ENCODE measurements at places on chromosomes 2 and 18.

DNA sequence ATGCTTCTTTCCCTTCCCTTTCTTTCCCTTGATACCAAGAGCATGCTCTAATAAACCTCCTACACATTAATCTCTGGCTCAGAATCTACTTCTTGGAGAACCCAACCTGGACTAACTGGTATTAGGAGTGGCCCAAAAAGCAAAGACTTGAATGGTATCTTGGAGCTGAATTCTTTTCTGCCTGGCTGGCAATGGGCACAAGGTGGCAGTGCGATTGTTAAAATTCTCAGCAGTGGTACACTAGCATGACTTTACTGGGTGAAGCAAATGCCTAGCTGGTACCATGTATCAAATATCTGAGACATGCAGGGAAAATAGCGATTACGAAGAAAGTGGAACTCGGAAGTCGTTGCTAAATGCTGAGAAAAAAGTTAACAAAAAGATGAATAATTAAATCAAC lies 376.1 kb downstream of the XIRP2 start:
- DNase-seq, result no peak

DNA sequence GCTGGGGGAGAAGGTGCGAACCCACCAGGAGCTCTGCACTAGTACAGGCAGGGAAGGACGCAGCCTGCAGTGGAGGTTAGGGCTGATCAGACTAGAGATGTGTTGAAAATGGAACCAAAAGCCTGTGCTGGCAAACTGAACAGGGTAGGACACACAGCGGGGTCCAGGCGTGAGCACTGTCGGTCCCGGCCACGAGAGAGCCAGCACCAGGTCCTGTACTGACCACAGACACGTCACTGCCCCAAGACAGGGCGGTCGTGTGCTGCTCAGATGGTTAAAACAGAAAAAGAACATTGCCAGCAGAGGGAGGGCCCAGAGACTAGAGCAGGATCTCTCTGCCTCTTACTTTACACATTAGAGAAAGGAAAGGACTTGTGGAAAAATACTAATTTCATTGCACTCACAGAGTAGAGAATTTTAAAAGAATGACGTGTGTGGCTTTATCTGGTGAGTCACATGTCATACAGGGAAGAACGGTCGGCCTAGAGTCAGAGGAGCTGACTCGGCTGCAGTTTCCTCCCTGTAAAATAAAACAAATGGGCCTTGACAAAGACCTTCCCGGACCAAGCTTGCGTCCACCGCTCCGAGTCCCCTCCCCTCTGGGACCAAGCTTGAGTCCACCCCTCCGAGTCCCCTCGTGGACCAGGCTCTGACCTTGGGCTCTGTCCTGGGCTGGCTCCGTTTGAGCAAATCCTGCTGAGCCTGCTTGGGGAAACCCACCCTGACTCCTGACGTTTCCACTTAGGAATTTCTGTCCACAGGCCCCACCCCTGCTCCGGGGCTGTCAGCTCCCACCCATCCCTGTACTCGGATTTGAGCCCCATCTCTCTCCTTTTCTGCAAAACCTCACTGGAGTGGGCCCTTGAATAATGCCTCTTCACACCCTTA lies 16.7 kb upstream of the ADI1 start:
- DNase-seq, result peak; percentile 68

DNA sequence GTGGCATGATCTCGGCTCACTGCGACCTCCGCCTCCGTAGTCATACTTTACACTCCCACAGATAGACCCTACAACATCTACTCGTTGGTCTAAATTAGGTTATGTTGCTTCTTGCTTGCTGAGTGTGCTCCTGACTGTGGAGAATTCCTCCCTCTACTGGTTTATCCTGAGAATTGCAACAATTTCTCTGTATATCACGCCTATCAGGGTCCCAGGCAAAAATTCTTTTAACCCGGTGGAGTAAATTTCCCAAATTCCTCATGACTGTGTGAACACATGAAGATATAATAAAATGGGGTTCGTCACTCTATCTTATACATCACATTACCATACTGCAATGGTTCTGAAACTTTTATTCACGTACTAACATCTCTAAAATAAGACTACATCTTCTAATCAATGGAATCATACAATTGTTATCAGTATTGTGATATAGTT lies 156.7 kb downstream of the EVA1A start:
- peak; percentile 7 for DNase-seq

- peak; percentile 74 for DNase-seq
Observed at GRCh38 chr2:25228848-25229278, 60.5 kb upstream of the POMC start.

- DNase-seq, result no peak
Observed at GRCh38 chr2:241061275-241061674, 40.8 kb downstream of the MTERF4 start.

DNA sequence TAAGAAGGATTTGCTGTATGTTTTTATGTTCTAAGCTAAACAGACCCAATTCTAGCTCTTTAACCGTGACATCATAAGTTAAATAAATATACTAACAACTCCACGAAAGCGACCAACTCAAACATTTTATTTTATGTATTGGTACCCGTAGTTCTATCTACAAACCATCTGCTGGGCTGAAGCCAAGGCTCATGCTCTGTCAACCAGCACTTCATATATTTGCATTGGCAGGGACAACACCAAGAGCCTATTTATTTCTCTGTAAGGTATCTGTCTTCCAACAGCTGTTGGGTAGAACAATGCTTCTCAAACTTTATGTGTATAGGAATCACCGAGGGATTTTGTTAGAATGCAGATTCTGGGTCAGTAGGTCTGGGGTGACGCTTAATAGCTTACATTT lies 64.5 kb downstream of the PID1 start:
- DNase-seq, result no peak

GRCh38 chr2:12490641-12491040 lies 226.1 kb upstream of the TRIB2 start:
- DNase-seq, result no peak

DNA sequence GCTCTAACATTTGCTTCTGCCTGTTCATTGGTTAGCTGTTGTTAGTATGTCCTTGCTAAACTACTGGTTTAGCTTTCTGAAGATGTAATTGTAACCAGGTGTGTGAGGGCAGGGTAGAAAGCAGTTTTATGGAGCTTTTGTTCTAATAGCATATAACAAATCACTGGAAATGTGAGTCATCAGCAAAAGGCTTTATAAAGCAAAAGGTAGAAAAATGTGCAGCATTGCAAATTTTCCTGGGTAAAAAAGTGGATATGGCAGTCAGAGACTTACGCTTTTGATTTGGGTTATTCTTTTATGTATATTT lies 85.3 kb downstream of the ZNF407 start:
- no peak for DNase-seq

GRCh38 chr2:162768656-162769055 lies 69.9 kb downstream of the KCNH7 start:
- no peak for DNase-seq

DNA sequence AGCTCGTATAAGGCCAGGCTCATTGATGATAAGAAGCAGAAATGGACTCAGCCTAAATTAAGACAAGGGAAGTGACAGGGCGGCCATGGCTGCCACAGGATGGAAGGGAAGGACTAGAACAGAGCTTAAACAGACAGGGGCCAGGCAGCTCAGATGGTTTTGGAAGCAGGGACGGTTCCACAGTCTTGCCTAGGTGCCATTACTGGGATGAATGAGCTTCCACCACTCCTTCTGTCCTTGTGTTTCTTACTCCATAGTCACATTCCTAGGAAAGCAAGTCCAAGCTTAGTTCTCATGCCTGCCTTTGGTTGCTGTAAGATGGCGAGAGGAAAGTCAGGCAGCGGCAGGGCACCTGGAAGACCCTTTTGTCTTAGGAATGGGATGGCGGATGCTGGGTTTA lies 11.9 kb downstream of the GNLY start:
- no peak for DNase-seq

GRCh38 chr18:38241736-38242135 lies 676.1 kb upstream of the CELF4 start:
- DNase-seq, result no peak

- DNase-seq, result no peak
Observed at GRCh38 chr18:2776601-2777000, 70.2 kb upstream of the EMILIN2 start.

DNA sequence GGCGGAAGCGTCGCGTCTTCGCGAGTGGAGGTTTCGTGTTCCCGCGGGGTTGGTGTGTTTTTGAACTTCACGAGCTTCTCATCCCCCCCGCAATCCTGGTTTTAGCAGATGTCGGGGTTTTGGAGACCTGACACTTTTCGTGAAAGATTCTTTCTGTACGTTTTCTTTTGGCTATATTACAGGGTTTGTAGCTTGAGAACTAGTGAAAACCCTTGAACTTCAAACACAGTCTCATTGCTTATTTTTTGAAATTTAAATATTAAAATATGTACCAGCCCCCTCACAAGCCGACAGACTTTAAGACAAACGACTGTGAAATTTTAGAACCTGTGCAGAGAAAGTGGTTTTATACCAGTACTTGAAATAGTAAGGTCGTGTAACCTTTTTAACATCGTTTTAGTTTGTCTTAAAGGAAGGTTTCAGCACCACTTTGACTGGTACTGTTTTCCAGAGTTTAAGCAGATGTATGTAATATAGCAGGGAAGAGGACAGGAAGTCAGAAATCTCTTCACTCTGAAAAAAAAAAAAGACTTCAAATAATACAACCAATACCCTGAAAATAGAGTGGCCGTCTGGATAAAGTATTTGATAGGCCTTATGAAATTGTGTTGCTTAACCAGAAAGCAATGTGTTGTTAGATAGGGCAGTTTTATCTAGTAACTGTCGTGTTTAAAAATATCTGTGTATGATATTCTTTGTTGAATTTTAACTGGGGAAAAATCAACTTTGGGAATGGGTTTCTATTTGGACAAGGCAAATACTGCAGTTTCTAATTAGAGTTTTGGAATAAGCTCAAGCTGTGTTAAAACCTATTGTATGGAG lies 1.4 kb downstream of the SPATS2L start:
- no peak for DNase-seq

GRCh38 chr2:224986477-224986876 lies 55.8 kb downstream of the DOCK10 start:
- no peak for DNase-seq

- no peak for DNase-seq
Observed at GRCh38 chr2:170218931-170219330, 41.0 kb downstream of the MYO3B start.

GRCh38 chr18:11520536-11520935 lies 88.9 kb upstream of the SLC35G4 start:
- DNase-seq, result no peak

DNA sequence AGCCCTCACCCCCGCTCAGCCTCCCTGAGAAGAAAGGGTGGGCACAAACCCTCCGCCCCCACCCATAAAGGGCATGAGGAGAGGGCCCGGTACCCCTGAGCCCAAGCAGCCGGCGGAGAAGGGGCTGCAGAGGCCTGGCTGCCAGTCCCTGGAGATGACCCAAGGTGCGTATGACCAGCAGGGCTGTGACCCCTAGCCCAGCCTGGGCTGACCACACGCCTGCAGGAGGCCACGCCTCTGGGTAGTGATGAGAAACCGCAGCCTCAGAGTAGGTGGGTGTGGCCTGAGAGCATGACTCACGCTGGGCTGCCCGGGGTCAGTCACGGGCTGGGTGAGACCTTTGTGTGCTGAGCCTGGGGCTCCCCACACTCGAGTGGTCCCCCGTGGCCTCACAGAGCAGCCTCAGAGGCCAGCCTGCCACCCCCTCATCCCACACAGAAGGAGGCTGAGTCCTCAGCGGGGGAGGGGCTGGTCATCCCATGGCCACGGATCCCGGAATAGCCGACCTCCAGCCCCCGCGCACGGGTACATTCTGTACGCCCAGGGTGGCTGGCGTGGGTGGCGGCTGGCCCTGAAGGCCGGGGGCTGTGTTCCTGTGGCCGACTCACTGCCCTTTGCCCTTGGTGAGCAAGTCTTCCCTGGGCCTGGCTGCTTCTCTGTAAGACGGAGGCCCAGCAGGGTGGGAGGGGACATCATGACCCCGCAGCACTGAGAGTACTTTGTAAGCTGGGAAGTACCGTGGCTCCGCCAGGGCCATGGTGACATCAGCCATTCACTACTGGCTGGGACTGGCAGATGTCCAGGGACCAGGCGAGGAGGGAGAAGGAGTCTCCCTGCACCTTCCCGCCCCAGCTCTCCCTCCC lies 110.8 kb upstream of the OTOS start:
- DNase-seq, result peak; percentile 90

- no peak for DNase-seq
Observed at GRCh38 chr2:120863661-120864320, 128.1 kb downstream of the GLI2 start.

DNA sequence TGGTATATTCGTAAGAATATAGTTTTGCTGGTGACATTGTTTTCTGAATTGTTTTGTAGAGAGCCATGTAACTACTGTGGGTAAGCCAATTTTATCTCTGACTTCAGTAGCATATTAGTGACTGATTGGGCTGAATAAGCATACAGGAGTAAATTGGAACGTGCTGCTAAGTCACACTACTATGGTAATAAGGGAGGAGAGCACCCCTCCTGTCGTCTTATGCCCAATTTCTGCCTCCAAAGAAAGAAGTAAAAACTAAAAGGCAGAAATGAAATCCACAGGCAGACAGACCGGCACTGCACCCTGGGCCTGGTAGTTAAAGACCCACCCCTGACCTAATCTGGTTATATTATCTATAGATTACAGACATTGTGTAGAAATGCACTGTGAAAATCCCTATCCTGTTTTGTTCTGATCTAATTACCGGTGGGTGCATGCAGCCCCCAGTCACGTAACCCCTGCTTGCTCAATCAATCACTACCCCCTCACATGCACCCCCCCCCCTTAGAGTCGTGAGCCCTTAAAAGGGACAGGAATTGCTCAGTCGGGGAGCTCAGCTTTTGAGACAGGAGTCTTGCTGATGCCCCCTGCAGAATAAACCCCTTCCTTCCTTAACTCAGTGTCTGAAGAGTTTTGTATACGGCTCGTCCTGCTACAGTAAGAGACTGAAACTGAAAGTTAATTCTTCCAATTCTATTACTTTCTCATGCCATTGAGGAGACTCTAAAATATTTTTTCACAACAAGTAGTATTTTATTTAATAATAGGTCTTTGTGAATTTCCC lies 167.0 kb downstream of the ZNF804A start:
- no peak for DNase-seq

DNA sequence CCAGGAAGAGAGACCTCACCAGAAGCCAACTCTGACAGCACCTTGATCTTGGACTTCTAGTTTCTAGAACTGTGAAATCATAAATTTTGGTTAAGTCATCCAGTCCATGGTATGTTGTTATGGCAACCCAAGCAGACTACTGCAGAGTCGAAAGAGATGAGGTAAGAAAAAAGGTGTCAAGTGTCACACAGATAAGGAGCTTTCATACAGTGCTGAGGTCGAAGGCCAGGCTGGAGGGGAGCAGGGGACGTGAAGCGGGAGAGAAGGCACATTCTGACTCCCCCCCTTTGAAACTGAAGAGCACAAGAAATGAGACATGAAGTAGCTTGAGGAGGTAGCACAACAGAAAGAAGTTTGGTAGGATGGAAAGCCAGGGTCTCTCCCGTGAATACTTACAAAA lies 110.4 kb downstream of the ALK start:
- DNase-seq, result no peak

All from heart right ventricle (tissue), 16 donors.